Stimulated activated CD4-positive, alpha-beta T cell treated with anti-CD3 and anti-CD28 coated beads, Interleukin-4, amount 100 ng/mL, for 24 hours (primary cell): ENCODE measurements at places on chromosomes 3 and 15.

- DNase-seq: no peak
These were observed 108.6 kb downstream of the RPLP1 start for GRCh38 chr15:69561071-69561784.

DNA sequence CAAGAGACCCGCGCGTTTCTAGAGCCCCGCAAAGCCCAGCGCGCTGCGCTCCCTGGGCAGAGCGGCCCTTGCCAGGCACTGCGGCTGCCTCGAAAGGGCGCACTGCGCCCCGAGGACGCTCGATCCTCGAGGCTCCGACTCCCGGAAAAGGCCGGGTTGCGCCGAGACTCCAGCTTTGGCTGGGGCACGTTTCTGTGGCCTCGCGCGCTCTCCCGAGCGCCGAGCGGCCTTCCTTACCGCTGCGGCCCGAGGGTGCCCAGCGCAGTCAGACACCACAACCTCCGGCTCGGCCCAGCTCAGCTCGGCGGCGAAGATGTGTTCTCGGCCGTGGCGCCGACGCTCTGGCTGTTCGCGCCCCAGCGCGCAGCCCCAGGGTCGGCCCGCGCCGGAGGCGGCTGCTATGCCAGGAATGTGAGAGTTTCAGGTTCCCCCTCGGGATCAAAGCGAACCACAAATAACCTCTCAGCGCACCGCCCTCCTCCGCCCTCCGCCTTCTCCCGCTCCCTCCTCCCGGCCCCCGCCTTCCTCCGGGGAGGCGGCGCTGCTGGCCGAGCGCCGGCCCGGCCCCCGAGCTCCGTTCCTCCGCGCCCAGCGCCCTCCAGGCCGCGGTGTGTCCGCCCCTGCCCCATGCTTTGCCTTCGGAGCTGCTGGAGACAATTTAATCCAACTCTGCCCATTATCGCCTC, at the start of gene AMOTL2:
AMOTL2 (minus strand) TSS at position 343 of the 686 bp plus-strand sequence. CDS start 3,014 bp downstream, outside the sequence.
- no peak for DNase-seq

DNA sequence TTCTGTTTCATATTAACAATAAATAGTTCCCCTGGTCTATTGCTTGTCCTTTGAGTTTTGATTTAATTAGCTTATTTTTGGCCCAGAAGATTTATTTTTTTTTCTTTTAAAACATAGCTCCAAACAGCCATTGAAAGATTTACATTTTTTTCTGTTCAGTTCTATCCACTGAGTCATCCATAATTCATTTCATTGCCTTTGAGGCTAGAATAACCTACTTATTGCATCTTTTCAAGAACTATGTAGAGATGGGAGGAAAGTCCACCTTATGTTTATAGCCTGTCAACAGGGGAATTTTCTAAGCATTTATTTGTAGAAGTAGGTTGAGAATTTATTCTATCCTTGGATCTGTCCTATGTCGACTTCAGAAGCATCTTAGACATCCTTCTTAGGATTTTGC, 53.4 kb upstream of the CHD2 start:
- DNase-seq: no peak

DNA sequence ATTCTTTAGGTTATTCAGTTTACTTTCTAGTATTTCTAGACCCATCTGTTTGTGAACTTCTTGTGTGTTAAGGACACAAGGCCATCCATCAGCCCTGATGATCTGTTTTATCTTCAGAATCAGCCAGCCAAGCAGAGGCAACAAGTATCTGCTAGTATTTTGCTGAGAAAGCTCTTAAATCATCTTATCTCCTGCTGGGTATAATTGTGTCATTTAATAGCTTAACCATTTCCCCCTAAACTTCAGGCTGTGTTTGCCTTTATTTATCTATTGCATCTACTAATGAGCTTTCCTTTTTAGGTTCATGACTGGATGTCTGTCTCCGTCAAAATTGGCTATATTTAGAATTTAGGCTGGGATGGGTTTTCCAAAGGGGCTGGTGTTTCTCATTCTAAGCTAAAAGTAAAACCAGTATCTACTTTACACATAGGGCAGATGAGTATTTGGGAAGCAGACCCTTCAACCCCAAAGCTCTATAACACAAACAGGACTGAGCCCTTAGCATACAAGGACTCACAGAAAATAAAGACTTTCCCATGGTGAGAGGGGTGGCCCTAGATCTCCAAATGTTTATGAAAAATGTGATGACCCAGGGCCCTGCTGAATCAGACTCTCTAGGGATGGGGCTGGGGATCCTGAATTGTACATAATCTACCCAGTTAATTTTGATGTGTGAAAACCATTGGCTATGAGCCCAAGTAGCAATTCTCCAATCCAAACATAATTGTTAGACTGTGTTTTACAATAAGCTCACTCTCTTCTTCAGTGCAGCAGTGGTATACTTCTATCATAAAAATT, 65.3 kb upstream of the PSMD6 start:
- no peak for DNase-seq

GRCh38 chr15:75065467-75065850, 42.1 kb downstream of the PPCDC start:
- no peak for DNase-seq

GRCh38 chr3:46725621-46726314, 8.1 kb upstream of the PRSS50 start:
- DNase-seq: no peak
